ENCODE measurements at places on chromosomes 7 and 10. TPM values are rescaled to one million over a fixed set of nuclear protein-coding genes. Genes with fewer than 3 reads are reported as not detected.
A peak's percentile ranks its signal among the peaks of the same experiment; 100 is the strongest.

ACTL6B gene
- total RNA-seq = not detected

UCN3 gene
- not detected for total RNA-seq

SPDYE17 gene
- total RNA-seq = not detected

ATXN7L1 gene
- 8.8 TPM for total RNA-seq

SPDYE5 gene
- not detected for total RNA-seq

TMEM176A gene
- not detected for total RNA-seq

OTUD1 gene
- 11.5 TPM for total RNA-seq

HSPA14 gene
- total RNA-seq = 11.9 TPM

PRSS37 gene
- total RNA-seq = not detected

SHH gene
- total RNA-seq = not detected

- peak; percentile 81 for DNase-seq
- peaks cover 38% of the 10 kb centered on the region for H3K4me1 ChIP-seq
- H3K27me3 ChIP-seq = no peaks in the 10 kb centered on the region
- H3K27ac ChIP-seq = peak overlapping the region; percentile 88
- H3K36me3 ChIP-seq = no peaks in the 10 kb centered on the region
These were observed 340.8 kb upstream of the PODXL start for GRCh38 chr7:131897016-131897789.

- no peaks in the 10 kb centered on the region for H3K36me3 ChIP-seq
- no peaks in the 10 kb centered on the region for H3K27me3 ChIP-seq
- no peaks in the 10 kb centered on the region for H3K4me1 ChIP-seq
- H3K27ac ChIP-seq = no peak overlapping the region
- H3K4me3 ChIP-seq = no peak overlapping the region
- DNase-seq = no peak
These were observed 93.4 kb upstream of the AUTS2 start for GRCh38 chr7:69504733-69505420.

DNA sequence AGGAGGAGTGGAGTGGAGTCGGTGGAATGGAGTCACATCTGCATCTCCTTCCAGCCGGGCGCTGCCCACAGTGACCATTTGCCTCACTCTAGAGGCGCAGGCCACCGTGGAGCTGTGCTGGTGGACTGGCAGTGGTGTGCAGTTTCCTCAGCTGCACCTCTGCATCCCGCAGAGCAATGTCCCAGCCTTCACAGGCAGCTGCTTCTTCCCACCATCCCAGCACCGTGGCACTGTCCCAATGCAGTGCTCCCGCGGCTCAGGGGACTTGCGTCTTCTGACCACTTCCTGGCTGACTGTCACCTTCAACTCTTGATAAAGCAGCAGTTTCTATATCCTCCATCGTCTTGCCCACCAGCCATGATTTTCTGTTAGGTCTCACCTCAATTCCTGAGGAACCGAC lies 90.3 kb upstream of the SFMBT2 start:
- DNase-seq = no peak
- no peak overlapping the region for H3K4me3 ChIP-seq
- H3K27me3 ChIP-seq = no peaks in the 10 kb centered on the region
- no peaks in the 10 kb centered on the region for H3K36me3 ChIP-seq
- no peaks in the 10 kb centered on the region for H3K4me1 ChIP-seq

- no peak for DNase-seq
- no peaks in the 10 kb centered on the region for H3K36me3 ChIP-seq
- no peaks in the 10 kb centered on the region for H3K27me3 ChIP-seq
- H3K4me3 ChIP-seq = no peak overlapping the region
- H3K27ac ChIP-seq = no peak overlapping the region
- H3K4me1 ChIP-seq = no peaks in the 10 kb centered on the region
These were observed 181.1 kb upstream of the NAMPT start for GRCh38 chr7:106465704-106466468.

DNA sequence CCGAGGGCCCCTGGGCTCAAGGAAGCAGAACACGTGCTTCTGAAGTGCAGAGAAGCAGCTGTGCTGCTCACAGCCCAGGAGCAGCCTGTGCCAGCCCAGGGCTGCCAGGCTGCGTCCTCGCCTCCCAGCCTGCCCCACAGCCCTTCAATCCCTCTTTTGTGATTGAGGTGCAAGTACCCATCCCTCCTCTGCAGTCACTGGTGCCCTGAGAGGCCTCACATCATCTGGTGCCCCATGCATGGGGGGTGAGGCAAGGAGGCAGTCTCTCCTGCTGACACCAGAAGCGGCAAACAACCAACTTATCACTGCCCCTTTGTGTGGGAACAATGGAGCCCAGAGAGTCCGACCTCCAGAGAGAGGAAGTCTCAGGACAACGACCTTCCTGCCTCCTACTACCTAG lies 49.8 kb upstream of the FGFR2 start:
- H3K36me3 ChIP-seq = no peaks in the 10 kb centered on the region
- no peaks in the 10 kb centered on the region for H3K27me3 ChIP-seq
- H3K27ac ChIP-seq = no peak overlapping the region
- H3K4me3 ChIP-seq = no peak overlapping the region

DNA sequence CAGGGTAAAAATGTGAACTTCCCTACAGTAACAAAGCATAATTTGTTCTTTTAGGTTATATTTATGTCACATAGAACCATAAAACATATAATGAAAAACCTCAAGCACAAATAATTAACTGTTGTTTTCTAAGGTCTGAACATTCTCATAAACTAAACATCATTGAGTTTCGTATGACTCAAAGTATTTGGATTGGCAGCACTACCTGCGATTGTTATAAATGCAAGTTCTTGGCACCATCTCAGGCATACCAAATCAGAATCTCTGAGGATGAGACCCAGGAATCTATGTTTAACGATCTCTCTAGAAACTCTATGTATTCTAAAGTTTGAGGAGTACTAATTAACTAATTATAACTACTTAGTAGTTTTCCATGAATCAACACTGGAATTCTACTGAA lies 22.5 kb downstream of the ORC5 start:
- no peak for DNase-seq
- no peak overlapping the region for H3K4me3 ChIP-seq
- H3K4me1 ChIP-seq = no peaks in the 10 kb centered on the region
- peaks cover 33% of the 10 kb centered on the region for H3K36me3 ChIP-seq

GRCh38 chr7:117718116-117718835 lies 155.0 kb downstream of the CTTNBP2 start:
- DNase-seq = no peak
- no peaks in the 10 kb centered on the region for H3K4me1 ChIP-seq
- H3K36me3 ChIP-seq = no peaks in the 10 kb centered on the region
- no peak overlapping the region for H3K27ac ChIP-seq

- H3K4me3 ChIP-seq = no peak overlapping the region
- H3K36me3 ChIP-seq = no peaks in the 10 kb centered on the region
- H3K4me1 ChIP-seq = no peaks in the 10 kb centered on the region
These were observed 20.4 kb upstream of the HILPDA start for GRCh38 chr7:128435327-128435686.

GRCh38 chr7:135260470-135260869 lies 26.8 kb downstream of the STRA8 start:
- H3K36me3 ChIP-seq = no peaks in the 10 kb centered on the region
- no peaks in the 10 kb centered on the region for H3K27me3 ChIP-seq
- no peaks in the 10 kb centered on the region for H3K4me1 ChIP-seq
- H3K27ac ChIP-seq = no peak overlapping the region

DNA sequence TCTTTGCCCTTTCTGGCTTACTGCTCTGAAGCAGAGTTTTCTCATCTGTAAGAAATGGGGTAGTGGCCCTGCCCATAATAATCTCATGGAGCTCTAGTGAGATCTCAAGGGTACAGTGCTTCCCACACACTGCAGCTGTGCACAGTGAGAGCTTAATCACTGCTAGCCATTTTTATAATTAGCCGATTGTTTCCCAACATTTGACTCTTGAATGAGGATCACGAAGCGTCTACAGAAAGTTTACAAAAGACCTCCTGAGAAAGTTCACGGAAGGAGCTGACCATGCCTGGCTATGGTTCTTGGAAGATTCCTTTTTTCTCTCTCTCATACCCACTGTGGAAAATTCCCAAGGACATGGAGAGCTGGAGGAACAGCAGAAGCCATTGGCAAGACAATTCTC lies 70.4 kb downstream of the FAM171A1 start:
- H3K27me3 ChIP-seq = no peaks in the 10 kb centered on the region
- no peaks in the 10 kb centered on the region for H3K36me3 ChIP-seq
- H3K4me3 ChIP-seq = no peak overlapping the region
- H3K27ac ChIP-seq = peak overlapping the region; percentile 53
- peaks cover 16% of the 10 kb centered on the region for H3K4me1 ChIP-seq
- peak; percentile 57 for DNase-seq

DNA sequence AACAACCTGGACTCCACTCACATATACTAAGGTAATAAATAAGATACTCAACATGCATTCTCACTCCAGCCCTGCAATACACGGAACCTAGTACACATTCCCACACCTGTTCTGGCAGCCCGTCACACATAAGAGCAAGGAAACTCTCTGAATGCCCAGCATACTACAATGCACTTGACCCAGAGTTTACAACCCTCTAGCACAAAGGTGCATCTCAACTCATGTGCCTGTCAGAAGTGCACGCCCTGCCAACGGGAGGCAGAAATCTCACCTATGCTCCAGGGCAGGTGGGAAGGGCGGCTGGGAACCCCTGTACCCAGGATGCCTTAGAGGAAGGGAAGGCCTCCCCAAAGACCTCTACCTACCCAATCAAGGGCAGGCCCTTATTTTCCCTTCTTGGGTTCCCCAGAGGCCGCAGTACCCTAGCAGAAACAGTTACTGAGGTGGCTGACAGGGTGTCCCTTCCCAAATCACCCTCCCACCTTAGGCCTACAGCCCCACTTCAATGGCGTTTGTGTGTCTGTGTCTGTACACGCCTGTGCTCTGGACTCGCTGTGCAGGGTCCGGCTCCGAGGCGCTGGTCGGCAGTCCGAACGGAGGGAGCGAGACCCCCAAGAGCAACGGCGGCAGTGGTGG lies 2.0 kb downstream of the EVX1 start:
- H3K27ac ChIP-seq = no peak overlapping the region
- H3K27me3 ChIP-seq = peaks cover 91% of the 10 kb centered on the region
- H3K4me1 ChIP-seq = peaks cover 11% of the 10 kb centered on the region
- no peaks in the 10 kb centered on the region for H3K36me3 ChIP-seq

DNA sequence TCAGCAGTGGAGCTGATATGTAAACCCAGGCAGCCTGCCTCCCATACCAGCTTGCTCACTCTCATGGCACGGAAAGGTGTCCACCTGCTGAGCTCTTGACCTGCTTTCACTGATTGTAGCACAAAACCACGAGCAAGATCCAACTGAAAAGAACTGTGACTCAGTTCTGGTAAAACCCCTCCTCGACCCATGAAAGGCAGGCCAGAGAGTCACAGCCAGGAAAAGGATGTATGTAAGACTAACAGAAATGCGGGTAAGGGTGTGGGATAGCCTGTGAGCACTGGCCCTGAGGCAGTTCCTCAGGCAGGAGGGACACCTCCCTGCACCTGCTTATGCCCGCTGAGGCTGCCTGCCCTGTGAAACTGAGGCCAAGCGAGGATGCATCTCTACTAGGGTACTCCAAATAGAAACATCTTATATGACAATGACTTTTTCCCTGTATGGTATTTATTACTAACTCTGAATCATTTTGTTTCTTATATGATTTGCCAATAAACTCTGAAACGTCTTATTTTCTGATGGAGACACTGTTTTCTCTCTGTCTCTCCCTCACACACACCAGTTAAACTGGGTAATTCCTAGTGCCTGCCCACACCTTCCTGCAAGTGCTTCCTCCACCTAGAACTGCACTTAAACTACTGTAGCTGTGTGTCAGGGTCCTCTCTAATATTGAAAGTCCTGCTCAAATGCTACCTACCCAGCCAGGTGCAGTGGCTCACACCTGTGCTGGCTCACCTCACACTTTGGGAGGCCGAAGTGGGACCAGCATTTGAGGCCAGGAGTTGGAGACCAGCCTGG lies 73.3 kb upstream of the GHITM start:
- no peak for DNase-seq
- no peaks in the 10 kb centered on the region for H3K27me3 ChIP-seq
- no peaks in the 10 kb centered on the region for H3K36me3 ChIP-seq
- no peaks in the 10 kb centered on the region for H3K4me1 ChIP-seq

DNA sequence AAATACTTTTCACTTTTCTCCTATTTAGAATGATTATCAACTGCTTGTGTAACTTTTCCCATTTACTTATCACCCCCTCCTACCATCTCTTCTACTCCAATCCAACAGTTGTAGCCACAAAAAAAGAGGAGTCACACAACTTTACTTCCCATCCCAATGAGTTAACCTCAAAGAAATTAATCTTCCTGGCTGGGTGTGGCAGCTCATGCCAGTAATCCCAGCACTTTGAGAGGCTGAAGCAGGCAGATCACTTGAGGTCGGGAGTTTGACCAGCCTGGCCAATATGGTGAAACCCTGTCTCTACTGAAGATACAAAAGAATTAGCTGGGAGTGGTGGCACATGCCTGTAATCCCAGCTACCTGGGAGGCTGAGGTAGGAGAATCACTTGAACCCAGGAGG lies 19.9 kb downstream of the SYPL1 start:
- H3K27ac ChIP-seq = no peak overlapping the region
- no peaks in the 10 kb centered on the region for H3K27me3 ChIP-seq
- DNase-seq = no peak
- H3K4me3 ChIP-seq = no peak overlapping the region

DNA sequence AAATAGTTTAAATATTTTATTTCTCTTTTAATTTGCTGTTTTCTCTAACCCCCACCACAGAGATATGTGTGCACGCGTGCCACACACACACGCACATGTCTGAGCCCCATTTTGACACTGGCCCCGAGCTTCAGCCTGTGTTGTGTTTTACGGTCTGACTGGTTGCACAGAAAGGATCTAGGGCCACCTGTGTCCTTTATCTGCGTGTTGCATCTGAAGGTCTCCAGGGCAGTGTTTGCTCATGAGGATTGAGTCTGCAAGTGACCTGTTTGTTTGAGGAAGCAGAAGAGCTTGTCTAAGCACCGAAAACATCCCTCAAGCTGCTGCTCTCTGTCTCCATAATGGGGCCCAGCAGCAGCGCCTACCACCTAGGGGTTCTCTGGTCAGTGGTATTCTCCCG lies 266.4 kb upstream of the LYZL1 start:
- no peaks in the 10 kb centered on the region for H3K36me3 ChIP-seq
- H3K27me3 ChIP-seq = peaks cover 29% of the 10 kb centered on the region
- H3K4me3 ChIP-seq = no peak overlapping the region

GRCh38 chr7:108012499-108013430 lies 9.8 kb upstream of the LAMB1 start:
- H3K4me3 ChIP-seq = no peak overlapping the region
- H3K4me1 ChIP-seq = peaks cover 53% of the 10 kb centered on the region

- H3K36me3 ChIP-seq = no peaks in the 10 kb centered on the region
- H3K27ac ChIP-seq = no peak overlapping the region
- H3K4me1 ChIP-seq = peaks cover 1% of the 10 kb centered on the region
- H3K4me3 ChIP-seq = no peak overlapping the region
- no peak for DNase-seq
- H3K27me3 ChIP-seq = peaks cover 24% of the 10 kb centered on the region
These were observed 66.9 kb downstream of the FOXL3 start for GRCh38 chr7:356691-357462.
